Fibroblast of skin of left biceps (primary cell): ENCODE measurements at places on chromosomes 6 and 20.

DNA sequence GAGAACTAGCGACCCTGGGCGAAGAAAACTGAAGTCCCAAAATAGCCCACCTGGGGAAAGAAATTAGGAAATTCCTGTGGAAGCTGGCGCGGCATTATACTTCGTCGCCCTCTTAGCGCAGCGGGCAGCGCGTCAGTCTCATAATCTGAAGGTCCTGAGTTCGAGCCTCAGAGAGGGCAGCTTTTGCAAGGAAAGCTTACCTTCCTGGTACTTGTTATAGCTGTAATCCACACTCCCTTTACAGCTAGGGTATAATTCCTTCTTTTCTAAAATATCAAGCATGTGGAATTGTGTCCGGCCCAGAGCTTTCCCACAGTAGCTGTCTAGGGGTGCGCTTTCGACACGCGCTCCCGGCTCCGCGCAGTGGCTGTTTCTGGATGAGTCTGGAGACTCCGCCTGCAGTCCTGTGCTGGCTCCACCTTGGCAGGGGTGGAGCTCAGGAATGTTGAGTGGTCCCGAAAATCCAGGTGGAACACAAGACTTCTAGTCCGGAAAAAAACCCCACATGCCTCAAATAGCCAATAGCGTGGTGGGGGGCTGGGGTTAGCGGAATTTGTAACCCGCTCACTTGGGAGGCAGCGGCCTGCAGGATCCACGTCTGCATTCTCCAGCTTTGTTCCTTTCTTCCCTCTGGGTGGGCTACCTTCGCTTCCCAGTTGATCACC lies 83.7 kb upstream of the ZNF322 start:
- peak; percentile 50 for DNase-seq

DNA sequence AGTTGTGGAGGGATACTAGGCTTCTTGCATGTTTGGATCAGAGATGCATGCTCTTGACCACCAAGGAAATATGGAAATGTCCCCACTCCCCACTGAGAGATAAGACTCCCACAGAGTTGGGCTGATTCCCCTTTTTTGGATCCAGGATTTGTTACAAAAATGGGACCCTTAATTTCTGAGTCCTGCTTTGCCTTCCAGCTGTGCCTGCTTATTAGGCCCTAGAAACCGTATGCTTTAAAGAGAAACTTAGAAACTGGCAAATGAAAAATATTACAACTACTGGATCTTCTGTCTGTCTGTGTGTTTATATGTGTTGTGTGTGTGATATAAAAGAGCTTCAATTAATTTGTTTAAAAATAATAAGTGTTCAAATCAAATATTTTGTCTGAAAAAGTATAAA lies 817.6 kb upstream of the CITED2 start:
- DNase-seq: no peak

GRCh38 chr6:130725551-130725950 lies 101.7 kb upstream of the SMLR1 start:
- no peak for DNase-seq

DNA sequence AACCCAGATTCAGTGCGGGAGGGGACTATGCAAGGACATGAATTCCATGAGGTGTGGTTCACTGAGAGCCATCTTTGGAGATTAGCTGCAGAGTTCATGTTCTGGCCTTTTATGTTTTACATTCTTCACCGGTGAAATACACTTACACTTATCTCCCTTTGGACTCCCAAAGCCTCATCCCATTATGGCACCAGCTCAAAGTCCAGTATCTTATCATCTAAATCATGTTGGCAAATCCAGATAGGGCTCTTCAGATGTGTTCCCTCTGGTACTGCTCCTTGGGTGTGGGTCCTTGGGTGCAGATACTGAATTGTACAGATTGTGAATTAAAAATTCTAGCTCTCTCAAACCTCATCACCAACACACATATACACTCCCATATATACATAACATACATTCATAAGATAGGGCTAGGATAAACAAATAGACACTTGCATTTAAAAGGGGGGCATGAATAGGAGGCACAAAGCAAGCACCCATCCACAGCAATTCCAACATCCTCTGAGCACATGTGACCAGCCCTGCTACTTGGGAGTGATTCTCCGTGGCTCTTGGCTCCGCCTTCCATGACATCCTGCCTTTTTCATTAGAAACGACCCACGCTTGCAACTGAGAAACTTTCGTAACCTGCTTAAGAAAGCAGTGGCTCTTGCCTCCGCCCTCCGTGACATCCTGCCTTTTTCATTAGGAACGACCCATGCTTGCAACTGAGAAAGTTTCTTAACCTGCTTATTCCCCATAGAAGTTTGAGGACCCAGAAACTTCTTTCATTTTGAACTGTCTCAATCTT lies 53.6 kb upstream of the LRRC1 start:
- no peak for DNase-seq

GRCh38 chr6:90098627-90099026 lies 198.0 kb downstream of the BACH2 start:
- DNase-seq: no peak

- peak; percentile 91 for DNase-seq
These were observed 58.7 kb upstream of the TGM3 start for GRCh38 chr20:2237059-2237458.

- no peak for DNase-seq
These were observed 17.1 kb downstream of the ROMO1 start for GRCh38 chr20:35716330-35716729.
